ENCODE measurements at places on chromosomes 1 and 21. TPM values are rescaled to one million over a fixed set of nuclear protein-coding genes. Genes with fewer than 3 reads are reported as not detected.

TSTD1 gene
- polyA plus RNA-seq, result 134 TPM

CEP170 gene
- polyA plus RNA-seq, result 61.5 TPM

SPRR2E gene
- not detected for polyA plus RNA-seq

RAD54L gene
- 15.8 TPM for polyA plus RNA-seq

DENND1B gene
- 0.34 TPM for polyA plus RNA-seq

GBP5 gene
- 0.17 TPM for polyA plus RNA-seq

MLLT11 gene
- polyA plus RNA-seq, result 145 TPM

DIO1 gene
- not detected for polyA plus RNA-seq

SERTAD4 gene
- polyA plus RNA-seq, result 9.2 TPM

ATP1A2 gene
- polyA plus RNA-seq, result 216 TPM

TMEM200B gene
- 0.78 TPM for polyA plus RNA-seq

RHOU gene
- 18.4 TPM for polyA plus RNA-seq

PLEKHG5 gene
- 28.0 TPM for polyA plus RNA-seq

CASZ1 gene
- polyA plus RNA-seq, result 6.6 TPM

CLDN14 gene
- polyA plus RNA-seq, result not detected

KLHDC8A gene
- 11.4 TPM for polyA plus RNA-seq

PLA2G2D gene
- not detected for polyA plus RNA-seq

ASCL5 gene
- polyA plus RNA-seq, result not detected

PTPRC gene
- polyA plus RNA-seq, result 0.76 TPM

OR2L5 gene
- polyA plus RNA-seq, result not detected

NID1 gene
- polyA plus RNA-seq, result 20.1 TPM

TMEM201 gene
- 34.2 TPM for polyA plus RNA-seq

FAM76A gene
- 3.6 TPM for polyA plus RNA-seq

PTAFR gene
- 1.3 TPM for polyA plus RNA-seq

CRP gene
- not detected for polyA plus RNA-seq

AJAP1 gene
- polyA plus RNA-seq, result 2.3 TPM

AMY2A gene
- polyA plus RNA-seq, result not detected

REN gene
- 0.31 TPM for polyA plus RNA-seq

SETD4 gene
- 8.8 TPM for polyA plus RNA-seq

KCNH1 gene
- polyA plus RNA-seq, result 5.2 TPM

BEND5 gene
- polyA plus RNA-seq, result 26.4 TPM

LRRIQ3 gene
- polyA plus RNA-seq, result 0.41 TPM

ATF6 gene
- polyA plus RNA-seq, result 14.2 TPM

TENT5C gene
- 0.20 TPM for polyA plus RNA-seq

VHLL gene
- not detected for polyA plus RNA-seq

CLCNKB gene
- 0.44 TPM for polyA plus RNA-seq

UTS2 gene
- not detected for polyA plus RNA-seq

GNG12 gene
- polyA plus RNA-seq, result 7.6 TPM

SZRD1 gene
- polyA plus RNA-seq, result 152 TPM

LIPI gene
- not detected for polyA plus RNA-seq

RGS13 gene
- polyA plus RNA-seq, result not detected

All from brain (organoid and tissue), 16 donors.